Naive B cell (primary cell): ENCODE measurements at places on chromosomes 6 and 20. TPM values are rescaled to one million over a fixed set of nuclear protein-coding genes. Genes with fewer than 3 reads are reported as not detected.

GRCh38 chr6:107706516-107707115 lies 117.5 kb downstream of the SCML4 start:
- DNase-seq: no peak
- no peaks in the 10 kb centered on the region for H3K36me3 ChIP-seq
- H3K4me1 ChIP-seq: peaks cover 12% of the 10 kb centered on the region
- H3K27me3 ChIP-seq: no peaks in the 10 kb centered on the region
- no peak overlapping the region for H3K27ac ChIP-seq

- DNase-seq: no peak
- H3K27ac ChIP-seq: no peak overlapping the region
- no peaks in the 10 kb centered on the region for H3K27me3 ChIP-seq
- H3K4me1 ChIP-seq: no peaks in the 10 kb centered on the region
Observed at GRCh38 chr20:7308163-7308562, 540.7 kb downstream of the BMP2 start.

GRCh38 chr6:98974309-98974708 lies 26.6 kb upstream of the FBXL4 start:
- H3K27ac ChIP-seq: no peak overlapping the region
- H3K36me3 ChIP-seq: no peaks in the 10 kb centered on the region
- peak; percentile 3 for DNase-seq
- peaks cover 5% of the 10 kb centered on the region for H3K27me3 ChIP-seq
- H3K4me3 ChIP-seq: no peak overlapping the region
- no peaks in the 10 kb centered on the region for H3K4me1 ChIP-seq

- H3K4me1 ChIP-seq: peaks cover 78% of the 10 kb centered on the region
- no peaks in the 10 kb centered on the region for H3K27me3 ChIP-seq
- H3K4me3 ChIP-seq: no peak overlapping the region
Observed at GRCh38 chr6:148803979-148804378, 57.1 kb downstream of the UST start.

DNA sequence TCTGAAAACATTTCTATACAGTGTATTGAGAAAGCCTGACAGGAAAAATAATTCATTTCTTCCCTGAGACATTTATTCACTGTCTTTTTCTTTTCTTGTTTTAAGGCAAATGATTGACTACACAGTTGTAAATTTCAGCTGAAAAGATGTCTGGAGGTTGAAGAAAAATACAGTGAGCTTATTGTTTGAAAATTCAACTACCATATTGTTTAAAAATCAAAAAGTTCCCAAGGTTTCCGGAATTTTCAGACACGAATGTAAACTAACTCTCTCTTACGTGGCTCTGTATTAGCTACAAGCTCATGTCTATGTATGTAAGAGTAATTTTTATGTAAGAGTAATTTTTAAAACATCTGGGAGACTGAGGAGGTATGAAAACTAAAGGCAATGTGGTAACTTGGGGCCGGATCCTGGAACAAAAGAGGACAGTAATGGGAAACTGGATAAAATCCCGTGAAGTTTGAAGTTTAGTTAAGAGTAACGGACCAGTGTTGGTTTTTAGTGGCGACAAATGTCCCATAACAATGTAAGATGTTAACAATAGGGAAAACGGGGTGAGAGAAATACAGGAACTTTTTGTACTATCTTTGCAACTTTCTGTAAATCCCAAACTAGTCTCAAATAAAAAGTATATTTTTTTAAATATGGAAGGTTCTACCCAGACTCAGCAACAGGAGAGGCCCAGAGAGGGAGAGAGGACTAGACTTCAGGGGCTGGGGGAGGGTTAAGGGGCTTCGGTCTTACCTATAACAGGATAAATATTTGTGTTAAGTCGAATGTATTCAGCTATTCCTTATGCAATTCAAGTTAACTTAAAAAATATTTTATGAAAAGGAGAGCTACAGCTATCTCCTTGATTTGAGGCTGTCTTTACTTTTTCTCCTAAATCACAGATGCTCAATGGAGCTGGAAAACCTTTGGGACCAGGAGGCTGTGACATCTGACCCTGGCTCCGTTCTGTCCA lies 1.3 kb downstream of the PTGIS start:
- H3K4me3 ChIP-seq: no peak overlapping the region
- peaks cover 5% of the 10 kb centered on the region for H3K36me3 ChIP-seq
- H3K4me1 ChIP-seq: peaks cover 4% of the 10 kb centered on the region
- peaks cover 73% of the 10 kb centered on the region for H3K27me3 ChIP-seq
- H3K27ac ChIP-seq: no peak overlapping the region

The SMAP1 gene
- 15.4 TPM for polyA plus RNA-seq

DNA sequence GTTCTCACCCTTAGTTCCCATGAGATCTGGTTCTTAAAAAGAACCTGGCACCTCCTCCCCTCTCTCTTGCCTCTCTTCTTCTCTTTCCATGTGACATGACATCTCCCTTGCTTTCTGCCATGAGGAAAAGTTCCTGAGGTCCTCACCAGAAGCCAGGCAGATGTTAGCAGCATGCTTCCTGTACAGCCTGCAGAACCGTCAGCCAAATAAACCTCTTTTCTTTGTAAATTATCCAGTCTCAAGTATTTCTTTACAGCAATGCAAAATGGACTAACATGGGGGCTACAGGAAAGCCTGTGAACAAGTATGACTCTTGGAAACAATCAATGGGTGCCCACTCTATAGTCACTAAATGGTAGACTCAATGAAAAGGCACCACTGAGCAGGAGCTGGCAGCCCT lies 34.5 kb downstream of the ADTRP start:
- H3K4me3 ChIP-seq: no peak overlapping the region
- DNase-seq: no peak
- H3K4me1 ChIP-seq: no peaks in the 10 kb centered on the region
- peaks cover 19% of the 10 kb centered on the region for H3K27me3 ChIP-seq
- H3K27ac ChIP-seq: no peak overlapping the region
- no peaks in the 10 kb centered on the region for H3K36me3 ChIP-seq

DNA sequence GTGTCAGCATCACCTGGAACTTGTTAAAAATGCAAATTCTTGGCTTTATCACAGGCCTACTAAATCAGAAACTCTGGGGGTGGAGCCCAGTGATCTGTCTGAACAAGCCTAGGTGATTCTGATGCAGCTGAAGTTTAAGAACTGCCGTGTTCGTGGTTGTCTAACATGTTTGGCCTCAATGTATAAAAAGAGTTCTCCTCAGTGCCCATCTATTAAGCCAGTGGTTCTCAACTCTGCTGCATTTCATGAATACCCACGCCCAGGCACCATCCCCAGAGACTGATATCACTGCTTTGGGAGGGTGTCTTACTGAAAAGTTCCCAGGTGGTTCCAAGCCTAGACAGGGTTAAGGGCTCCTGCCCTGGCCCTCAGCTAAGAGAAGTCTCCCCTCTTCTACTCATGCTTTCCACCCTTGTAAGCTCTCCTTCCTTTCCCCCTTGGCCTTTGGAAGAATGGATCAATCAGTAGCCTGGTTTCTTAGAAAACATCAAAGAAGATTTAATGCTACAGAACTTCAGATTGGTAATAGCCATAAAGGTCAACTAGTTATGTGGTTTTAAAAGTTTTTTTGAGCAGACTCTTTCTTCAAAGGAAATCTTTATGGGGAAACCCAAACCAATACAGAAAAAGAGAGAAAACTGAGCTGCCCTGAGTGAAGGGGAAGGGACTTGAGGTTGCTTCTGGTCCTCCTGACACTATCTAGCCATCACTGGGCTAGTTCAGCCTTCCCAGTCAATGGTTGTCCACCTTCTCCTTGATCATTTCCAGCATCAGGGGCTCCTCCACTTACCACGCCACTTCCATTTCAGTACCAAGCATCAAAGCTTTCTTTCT lies 38.9 kb upstream of the TNFAIP3 start:
- H3K27me3 ChIP-seq: no peaks in the 10 kb centered on the region
- peaks cover 19% of the 10 kb centered on the region for H3K4me1 ChIP-seq
- DNase-seq: no peak
- H3K27ac ChIP-seq: no peak overlapping the region
- no peak overlapping the region for H3K4me3 ChIP-seq

DNA sequence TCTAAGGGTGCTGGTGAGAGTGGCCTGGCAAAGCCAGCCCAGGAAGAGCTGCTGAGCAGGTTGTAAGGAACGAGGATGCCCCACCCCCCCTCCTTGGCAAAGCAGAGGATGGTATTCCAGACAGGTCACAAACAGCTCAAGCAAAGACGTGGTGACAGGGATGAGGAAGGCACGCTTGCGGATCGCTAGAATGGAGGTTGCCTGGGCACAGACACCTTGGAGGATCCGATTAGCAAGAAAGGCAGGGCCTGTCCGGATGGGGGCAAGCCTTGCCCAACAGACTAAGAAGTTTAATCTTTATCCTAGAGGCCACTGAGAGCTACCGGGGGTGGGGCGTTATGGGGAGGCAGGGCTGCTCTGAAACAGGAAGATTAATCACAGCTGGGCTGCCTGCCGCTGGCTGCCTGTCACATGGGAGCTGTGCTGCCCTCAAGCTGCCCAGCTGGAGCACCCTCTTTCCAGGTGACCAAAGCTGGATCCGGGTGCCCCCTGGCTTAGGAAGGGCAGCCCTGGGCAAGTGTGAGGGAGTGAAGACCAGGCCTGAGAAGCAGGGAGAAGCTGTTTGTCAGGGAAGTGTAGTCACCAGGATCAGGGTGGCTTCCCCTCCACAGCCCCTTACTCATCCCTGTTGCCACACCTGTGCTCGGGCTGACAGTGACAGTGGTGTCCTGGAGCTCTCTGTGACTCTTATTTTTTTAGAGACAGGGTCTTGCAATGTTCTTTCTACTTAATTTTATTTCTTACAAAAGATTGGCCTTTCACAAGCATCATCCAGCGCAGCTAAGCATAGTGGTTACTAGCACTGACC lies 9.1 kb upstream of the MAPK13 start:
- peak overlapping the region; percentile 99 for H3K27ac ChIP-seq
- H3K4me1 ChIP-seq: peaks cover 86% of the 10 kb centered on the region
- H3K27me3 ChIP-seq: no peaks in the 10 kb centered on the region
- peak; percentile 65 for DNase-seq
- H3K4me3 ChIP-seq: peak overlapping the region; percentile 95
- no peaks in the 10 kb centered on the region for H3K36me3 ChIP-seq

DNA sequence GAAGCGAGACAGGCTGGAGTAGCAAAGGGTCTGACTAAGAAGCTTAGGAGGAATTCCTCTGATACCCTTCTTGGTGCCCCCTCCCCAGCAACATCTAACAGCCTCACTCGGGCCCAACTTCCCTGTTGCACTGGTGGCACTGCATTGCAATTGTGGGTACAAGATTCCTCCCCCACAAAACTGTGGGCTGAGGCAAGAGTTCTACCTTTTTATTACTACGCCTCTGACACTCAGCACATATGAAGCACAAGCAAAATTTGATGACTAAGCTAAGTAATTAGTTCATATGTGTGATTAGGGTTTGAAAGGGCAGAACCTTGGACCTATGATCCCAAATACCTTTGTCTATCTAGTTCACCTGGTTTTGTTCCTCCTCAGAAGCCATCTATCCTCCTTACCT lies 83.5 kb downstream of the ZHX3 start:
- peaks cover 7% of the 10 kb centered on the region for H3K36me3 ChIP-seq
- peaks cover 33% of the 10 kb centered on the region for H3K4me1 ChIP-seq
- H3K27me3 ChIP-seq: no peaks in the 10 kb centered on the region
- H3K27ac ChIP-seq: no peak overlapping the region

DNA sequence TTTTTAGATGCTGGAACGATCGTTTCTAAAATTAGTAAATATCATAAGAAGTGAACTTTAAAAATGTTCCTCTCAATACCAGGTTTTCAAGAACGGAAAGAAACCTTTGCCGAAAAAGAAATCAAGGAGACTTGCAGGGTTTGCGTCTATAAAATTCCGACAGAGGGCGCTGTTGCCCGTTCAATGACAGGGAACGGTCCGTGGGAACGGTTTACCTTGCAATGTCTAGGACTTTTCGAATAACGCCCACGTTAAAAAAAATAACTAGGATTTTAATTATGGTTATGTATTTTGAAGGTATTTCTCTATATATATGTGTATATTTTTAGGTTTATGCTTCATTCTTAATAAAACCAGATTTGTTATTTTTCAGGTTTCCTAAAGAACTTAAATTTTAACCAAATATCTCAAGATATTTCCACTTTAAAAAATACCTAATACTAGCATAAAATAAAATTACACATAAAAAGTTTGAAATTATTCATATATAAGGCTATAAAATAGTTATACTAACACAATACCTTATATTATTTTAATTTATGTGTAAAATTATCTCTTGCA lies 2.5 kb upstream of the TFAP2B start:
- peaks cover 15% of the 10 kb centered on the region for H3K4me1 ChIP-seq
- H3K36me3 ChIP-seq: no peaks in the 10 kb centered on the region
- DNase-seq: peak; percentile 32
- H3K27me3 ChIP-seq: peaks cover 65% of the 10 kb centered on the region
- peak overlapping the region; percentile 82 for H3K4me3 ChIP-seq

The TXLNB gene
- polyA plus RNA-seq: 2.1 TPM

- H3K4me1 ChIP-seq: no peaks in the 10 kb centered on the region
- no peak overlapping the region for H3K4me3 ChIP-seq
- no peaks in the 10 kb centered on the region for H3K36me3 ChIP-seq
- H3K27me3 ChIP-seq: no peaks in the 10 kb centered on the region
- no peak for DNase-seq
Observed at GRCh38 chr20:51937779-51938178, 135.5 kb upstream of the SALL4 start.
